Osteocyte (in vitro differentiated cells): ENCODE measurements at places on chromosomes 6 and 20. TPM values are rescaled to one million over a fixed set of nuclear protein-coding genes. Genes with fewer than 3 reads are reported as not detected.

Gene PRR18
- total RNA-seq = not detected in 2 replicates

Gene ATP9A
- total RNA-seq = 58.4 and 65.3 TPM in 2 replicates

Gene NDRG3
- total RNA-seq = 32.2 and 33.5 TPM in 2 replicates

Gene EMILIN3
- 1.5 and 2.1 TPM in 2 replicates for total RNA-seq

Gene MYLK4
- total RNA-seq = 0.78 and 1.0 TPM in 2 replicates

Gene CNPY3
- total RNA-seq = 69.0 and 73.6 TPM in 2 replicates

DNA sequence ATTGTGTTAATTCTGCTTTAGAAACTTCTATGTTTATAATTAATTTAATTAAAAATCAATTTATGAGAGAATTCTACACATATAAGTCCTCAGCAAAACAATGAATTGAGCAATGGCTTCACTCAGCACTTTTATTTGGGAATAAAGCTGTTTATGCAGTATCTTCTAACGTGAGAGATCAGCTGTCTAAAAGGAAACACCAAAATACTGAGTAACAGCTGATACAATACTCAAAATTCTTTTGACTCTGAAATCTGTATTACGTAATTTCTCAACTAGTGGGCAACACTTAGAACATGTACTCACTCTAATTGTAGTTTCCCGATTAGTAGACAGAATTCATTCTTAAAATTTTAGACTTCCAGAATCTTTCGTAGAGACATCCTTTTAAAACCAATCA is 49.8 kb downstream of the MAP3K7 start:
- DNase-seq = no peak

DNA sequence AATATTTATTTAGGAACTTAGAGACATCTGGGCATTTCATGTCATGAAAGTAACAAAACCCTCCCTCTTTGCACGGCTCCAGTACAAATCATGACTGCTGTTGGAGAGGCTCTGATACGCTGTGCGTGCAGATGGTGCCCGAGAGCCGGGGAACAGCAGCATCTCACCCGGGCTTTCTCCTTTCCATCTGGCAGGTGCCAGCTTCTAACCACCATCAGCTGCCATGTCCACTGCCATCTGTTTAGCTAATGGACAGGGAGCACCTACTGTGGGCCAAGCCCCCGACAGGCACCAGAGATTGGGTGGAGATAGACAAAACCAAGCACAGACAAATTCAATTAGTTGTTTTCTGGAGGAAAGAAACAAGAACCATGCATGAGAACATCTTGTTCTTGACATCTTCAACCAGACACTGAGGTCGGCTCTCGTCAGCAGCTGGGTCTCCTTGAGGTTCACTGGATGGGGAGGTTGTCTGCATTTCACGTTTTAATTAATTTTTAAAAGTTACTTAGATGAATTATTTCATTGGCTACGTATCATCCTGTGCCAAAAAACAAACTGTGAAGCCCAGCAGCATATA is 323.7 kb downstream of the THBS2 start:
- DNase-seq = peak; percentile 65

- no peak for DNase-seq
Measured at GRCh38 chr6:110593637-110594036, 117.2 kb upstream of the SLC22A16 start.

GRCh38 chr20:14049111-14049510 is 53.8 kb downstream of the MACROD2 start:
- DNase-seq = no peak

DNA sequence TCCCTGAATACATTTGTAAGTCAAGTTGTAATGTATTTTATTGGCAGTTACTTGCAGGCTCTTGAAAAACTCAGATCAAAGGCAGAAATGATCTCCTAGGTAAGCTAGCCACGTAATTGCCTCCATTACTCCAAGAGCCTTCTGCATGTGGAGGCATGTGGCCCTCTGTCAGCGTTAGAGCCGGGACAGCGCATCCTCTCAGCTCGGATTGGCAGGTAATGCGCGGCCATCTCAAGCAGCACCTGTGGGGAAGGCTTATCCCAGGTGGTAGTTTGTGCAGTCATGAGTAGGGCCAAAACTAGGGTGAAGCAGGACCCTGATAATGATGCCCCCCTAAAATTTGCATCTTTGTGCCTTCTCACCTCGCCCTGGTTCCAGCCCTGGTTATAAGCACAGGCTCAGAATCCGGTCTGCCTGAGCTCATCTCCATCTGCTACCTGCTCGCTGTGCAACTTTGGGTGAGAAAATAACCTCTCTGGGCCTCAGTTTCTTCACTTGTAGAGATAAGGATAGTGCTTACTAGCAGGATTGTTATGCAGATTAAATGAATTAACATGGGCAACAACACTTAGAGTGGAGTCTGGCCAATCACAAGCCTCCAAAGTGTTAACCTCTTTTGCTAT is 157.5 kb upstream of the PMEPA1 start:
- peak; percentile 60 for DNase-seq

GRCh38 chr6:106102034-106102433 is 15.9 kb downstream of the PRDM1 start:
- DNase-seq = no peak

DNA sequence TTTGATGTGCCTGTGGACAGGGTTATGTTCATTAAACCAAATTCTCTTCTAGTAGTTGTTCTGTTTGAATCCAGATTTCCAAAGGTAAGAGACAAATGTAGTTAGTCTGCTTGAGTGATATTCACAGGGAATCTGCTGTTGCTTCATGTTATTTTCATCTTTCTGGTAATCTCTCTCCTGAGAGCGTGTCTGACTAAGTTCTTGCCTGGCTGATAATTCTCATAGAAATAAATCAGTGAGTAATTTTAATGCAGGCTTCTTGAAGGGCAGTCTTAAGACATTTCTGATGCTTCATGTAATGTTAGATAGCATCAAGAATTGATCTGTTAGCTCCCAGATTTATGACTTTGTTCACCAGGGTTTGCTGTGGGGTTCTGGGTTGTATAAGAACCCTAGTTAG is 54.2 kb downstream of the CTNNBL1 start:
- DNase-seq = no peak

DNA sequence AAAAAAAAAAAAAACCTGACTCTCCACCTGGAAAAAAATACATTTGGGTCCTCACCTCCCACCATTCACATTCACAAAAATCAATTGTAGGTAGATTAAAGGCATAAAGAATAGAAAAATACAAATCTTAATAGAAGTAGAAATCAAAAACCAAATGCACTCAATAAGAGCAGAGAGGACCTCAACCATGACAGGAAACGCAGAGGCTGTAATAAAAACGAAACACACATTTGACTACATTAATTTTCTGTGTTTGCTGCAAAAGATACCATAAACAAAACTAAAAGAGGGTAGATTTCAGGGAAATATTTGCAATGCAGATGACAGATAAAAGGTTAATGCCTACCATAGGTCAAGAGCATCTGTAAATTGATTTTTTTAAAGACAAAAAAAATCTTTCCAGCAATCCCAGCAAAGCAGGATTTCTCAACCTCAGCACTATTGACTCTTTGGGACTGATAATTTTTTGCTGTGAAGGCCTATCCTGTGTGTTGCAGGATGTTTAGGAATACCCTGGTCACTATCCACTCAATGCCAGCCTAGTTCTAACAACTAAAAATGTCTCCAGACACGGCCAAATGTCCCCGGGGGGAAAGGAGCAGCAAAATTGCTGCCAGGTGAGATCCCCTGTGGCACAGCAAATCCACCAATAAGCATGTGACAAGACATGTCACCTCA is 9.1 kb downstream of the ETV7 start:
- DNase-seq = no peak

GRCh38 chr20:10453241-10453640 is 18.1 kb downstream of the SLX4IP start:
- DNase-seq = no peak

DNA sequence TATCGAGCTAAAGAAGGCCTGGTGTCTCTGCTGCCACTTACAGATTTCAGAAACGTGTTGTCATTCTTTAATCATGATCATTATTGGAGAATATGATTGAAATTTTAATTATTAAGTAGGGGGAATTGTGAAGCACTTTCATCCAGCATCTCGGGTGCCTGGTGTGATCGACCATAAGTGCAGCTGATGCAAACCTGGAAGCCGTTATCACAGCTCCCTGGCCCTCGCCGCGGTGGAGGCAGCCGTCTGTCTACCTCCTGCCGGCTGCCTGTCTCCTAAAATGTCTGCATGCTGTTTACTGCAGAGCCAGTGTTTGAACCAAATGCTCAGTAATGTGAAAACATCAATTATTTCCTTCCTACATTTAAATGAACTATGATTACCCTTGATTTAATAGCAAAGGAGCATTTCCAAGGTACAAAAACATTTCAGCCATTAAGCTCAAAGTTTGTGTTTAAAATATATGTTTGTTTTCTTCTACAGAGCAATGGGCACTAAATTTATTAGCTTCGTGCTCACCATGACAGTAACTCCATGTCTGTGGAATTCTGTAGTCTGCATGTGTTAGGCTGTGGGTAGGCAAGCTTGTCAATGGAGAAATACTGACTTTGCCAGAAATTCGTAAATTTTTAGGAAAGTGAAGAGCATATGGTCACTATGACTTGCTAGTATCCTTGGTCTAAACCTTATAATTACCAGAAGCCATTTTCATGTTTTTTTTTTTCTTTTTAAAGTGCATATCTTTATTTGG is 184.5 kb upstream of the AGPAT4 start:
- no peak for DNase-seq
